H54 (cell line): ENCODE measurements at places on chromosomes 3 and 15.
A peak's percentile ranks its signal among the peaks of the same experiment; 100 is the strongest.

DNA sequence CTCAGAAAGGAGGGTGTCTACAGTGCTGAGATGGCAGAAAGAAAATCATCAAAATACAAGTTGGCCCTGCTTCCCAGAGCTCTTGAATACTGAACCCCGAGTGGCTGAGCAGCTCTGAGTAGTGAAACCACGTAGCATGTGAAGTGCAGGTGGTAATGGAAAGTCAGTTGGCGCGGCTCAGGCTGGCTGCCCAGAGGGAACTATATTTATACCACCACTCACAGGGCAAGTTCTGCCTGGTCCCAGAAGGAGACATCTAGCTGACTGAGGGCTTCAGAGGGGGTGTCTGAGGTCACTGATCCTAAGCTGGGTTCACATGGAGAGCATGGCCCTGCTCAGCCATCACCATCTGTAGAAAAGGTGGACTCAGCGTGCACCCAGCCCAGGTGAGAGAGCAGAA, 129.6 kb upstream of the AGBL1 start:
- no peak for DNase-seq

GRCh38 chr3:187802203-187802927, 57.1 kb upstream of the BCL6 start:
- no peak for DNase-seq

DNA sequence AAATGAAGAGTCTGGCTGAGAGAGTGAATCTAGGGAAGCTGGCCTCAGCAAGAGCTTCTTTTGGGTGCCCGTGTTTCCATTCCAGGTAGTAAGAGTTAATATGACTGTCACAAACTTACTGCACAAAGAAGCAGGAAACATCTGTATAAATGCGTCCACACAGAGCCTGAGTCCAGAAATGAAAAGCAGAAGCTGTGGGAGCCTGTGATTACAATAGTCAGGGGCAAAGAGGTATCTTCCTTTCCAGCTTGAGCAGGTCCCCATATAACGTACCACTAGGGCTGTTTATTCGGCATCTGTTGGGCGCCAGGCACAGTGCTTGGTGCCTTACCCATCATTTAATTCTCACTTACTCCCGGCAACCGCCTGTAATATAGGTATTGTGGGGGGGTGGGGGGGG, 40.5 kb upstream of the B3GNT5 start:
- DNase-seq = no peak

DNA sequence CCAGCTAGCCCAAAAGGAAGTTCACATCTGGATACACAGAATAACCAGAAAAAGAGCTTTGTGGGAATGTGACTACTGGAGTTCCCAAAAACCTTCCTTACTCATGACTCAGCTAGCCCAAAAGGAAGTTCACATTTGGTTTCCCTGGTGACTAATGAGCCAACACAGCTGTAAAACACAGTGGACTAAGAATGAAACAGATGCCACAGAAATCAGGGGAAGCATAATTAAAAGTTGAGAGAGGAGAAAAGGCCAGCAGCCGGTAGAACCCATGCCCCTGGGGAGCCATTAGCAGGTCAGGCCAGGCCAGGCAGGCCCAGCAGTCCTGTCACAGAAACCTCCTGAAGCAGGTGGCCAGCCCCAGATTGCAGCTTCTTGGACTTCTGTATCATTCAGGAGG, 130.3 kb downstream of the GHSR start:
- peak; percentile 61 for DNase-seq

DNA sequence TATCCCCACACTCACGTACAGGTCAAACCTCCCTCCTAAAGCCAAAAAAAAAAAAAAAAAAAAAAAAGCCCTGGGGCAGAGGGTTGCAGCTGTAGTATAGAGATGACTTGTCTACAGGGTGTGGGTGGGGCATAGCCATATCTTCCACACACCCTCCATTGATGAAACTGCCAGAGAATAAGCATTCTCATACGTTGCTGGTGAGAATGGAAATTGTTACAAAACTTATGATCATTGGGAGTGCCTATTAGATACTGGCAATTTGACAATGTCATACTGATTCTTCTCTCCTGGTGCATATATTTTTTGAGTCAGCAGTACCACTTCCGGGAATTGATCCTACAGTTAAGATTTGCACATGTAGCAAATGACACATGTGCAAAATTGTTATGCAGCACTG, 11.0 kb upstream of the CTNNB1 start:
- DNase-seq = no peak

DNA sequence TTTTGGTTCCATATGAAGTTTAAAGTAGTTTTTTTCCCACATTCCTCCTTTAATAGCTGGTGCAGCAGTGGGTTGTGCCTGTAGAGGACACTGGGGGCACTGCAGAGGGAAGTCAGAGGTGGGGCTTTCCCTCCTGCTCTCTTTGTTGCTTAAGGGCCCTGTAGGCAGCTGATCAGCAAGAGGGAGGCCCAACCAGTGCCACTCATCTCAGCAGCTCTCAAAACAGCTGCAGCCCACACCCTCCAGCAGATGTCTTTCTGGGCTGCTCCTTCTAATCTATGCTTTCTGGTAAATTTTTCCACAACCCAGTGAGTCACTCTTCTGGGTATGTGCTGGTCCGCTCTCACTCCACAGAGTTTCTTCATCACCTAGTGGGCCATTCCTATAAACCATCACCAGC, 263.8 kb downstream of the FEZF2 start:
- peak; percentile 59 for DNase-seq

GRCh38 chr3:27990837-27991236, 250.6 kb upstream of the CMC1 start:
- no peak for DNase-seq

DNA sequence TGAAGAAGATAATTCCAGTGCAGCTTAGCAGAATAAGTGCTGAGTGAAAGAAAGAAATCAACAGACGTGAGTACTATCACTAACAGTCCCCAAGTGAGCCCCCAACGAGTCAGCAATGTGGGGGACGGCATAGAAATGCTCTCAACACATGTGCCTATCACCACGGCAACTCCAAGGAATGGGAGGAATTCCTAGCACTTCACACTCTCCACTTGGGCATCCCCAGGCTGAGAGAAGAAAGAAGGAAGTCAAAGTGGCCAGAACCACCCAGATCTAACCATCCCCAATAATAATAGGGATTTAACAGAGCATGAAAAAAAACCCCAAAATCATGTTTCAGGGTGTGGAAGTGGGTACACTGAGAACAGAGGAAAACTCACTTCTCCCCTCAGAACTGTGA, 29.3 kb upstream of the CPNE4 start:
- DNase-seq = no peak

GRCh38 chr15:70519004-70519365, 244.4 kb downstream of the UACA start:
- DNase-seq = no peak

DNA sequence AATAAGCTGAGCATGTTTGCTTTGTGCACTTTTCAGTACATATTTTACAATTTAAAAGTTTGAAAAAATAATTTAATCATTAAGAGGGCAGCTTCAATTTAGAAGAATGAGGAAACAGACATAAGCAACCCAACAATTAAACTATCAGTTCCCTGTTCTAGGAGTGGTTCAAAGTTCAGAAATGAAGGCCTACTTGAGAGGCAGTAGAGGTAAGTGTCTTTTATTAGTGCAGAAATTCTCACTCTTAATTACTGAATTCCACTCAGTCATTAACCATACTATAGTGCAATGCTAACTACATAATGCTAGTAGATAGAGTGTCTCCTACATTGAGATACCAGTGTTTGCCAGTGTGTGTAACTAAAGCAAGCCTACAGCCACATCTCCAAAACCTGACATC, 73.1 kb downstream of the TNIK start:
- DNase-seq = no peak

DNA sequence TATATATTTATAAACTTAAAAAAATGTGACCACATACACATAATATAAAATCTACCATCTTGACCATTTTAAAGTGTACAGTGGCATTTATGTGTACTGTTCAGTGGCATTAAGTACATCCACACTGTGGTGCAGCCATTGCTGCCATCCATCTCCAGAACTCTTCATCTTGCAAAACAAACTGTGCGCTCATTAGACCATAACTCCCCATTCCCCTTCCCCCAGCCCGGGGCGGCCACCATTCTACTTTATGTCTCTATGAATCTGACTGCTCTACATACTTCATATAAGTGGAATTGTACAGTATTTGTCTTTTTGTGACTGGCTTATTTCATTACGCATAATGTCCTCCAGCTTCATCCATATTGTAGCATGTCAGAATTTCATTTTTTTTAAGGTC, 47.8 kb downstream of the CTXND1 start:
- no peak for DNase-seq

DNA sequence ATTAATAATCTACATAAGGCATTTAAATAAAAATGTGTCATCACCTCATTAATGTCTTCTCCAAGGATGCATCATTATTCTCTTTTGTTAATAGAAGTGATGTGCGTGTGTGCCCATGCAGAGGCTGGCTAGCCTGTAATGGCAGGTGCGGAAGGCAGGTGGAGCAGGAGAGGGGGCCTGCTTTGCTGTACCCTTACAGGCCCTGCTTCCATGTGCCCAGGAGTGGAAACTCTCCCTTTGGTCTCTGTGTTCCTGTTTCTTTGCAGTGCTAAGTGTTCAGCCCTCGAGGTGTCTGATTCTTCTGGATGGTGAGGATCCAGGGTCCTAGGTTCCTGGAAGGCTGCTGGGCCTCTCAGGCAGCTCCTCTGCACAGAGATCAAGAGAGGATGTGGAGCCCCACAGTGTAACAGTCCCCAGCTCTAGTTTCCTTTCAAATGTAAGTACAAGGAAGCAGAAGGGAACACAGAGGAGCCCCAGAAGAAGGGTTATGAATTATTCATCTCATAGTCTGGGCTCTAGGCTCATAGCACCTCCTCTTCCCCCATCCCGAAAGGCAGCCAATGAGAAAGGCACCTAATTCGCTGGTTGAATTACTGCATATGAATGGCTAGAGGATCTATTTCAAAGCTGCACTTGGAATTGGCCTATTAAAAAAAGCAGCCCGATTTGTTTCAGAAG, 39.2 kb upstream of the AGBL1 start:
- no peak for DNase-seq

DNA sequence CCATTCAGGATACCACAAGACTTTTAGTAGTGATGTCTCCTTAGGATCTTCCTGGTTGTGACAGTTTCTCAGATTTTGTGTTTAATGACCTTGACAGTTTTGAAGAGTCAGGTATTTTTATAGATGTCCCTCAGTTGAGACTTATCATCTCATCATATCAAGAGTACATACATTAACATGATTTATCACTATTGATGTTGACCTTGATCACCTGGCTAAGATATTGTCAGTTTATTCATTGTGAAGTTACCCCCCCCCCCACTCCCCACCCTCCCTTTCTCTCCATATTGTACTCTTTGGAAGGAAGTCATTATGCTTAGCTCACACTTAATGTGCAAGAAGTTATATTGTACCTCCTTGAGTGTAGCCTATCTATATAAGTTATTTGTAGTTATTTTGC, 42.9 kb downstream of the MGA start:
- no peak for DNase-seq

DNA sequence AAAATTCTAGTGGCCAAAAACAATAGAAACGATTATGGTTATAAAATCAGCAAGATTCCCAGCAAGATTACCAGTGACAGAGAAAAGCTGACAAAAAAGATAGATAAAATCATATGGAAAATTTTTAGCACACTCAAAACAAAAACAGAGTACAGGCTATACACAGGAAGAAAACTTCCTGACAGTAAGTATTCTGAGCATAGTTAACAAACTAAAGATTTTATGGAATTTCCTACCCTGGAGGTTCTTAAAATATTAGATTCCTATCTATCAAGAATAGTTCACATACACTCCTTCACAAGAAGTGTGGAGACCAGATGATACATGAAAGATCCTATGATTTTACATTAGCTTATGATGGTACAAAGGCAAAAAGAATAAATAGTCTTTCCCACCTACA, 50.8 kb downstream of the ZNF148 start:
- DNase-seq = no peak

GRCh38 chr3:98626151-98626550, 32.7 kb upstream of the CPOX start:
- DNase-seq = no peak

DNA sequence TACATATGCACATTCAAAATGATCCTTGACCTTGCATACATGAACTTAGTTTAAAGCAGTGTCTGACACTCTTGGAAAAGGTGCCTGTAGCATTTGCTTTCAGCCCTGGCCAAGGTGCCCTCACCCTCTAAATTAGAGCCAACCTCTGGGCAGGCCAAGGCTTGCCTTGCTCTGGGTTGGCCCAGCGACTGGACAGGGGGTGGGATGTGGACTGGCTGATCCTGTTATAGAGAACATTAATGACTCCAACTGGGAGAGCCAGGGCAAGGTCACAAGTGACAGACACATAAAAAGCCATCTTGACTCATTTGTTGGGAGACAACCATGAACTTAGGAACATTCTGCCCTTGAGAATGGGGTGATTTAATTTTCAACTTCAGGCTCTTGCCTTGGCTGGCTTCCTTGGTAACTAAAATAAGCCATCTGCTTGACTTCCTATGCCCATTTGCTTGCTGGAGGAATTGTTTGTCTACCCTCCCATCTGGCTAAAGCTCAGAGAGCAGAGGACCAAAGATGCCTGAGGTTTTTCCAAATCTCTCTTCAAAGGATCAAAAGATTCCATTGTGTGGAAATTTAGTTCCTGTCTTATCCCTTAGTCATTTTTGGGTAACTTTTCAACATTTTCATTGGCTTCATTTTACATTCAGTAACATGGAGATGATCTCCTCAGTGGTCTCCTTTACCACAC, 403.7 kb downstream of the SOX2 start:
- DNase-seq = no peak
